ENCODE measurements at places on chromosomes 4 and X.
A peak's percentile ranks its signal among the peaks of the same experiment; 100 is the strongest.

DNA sequence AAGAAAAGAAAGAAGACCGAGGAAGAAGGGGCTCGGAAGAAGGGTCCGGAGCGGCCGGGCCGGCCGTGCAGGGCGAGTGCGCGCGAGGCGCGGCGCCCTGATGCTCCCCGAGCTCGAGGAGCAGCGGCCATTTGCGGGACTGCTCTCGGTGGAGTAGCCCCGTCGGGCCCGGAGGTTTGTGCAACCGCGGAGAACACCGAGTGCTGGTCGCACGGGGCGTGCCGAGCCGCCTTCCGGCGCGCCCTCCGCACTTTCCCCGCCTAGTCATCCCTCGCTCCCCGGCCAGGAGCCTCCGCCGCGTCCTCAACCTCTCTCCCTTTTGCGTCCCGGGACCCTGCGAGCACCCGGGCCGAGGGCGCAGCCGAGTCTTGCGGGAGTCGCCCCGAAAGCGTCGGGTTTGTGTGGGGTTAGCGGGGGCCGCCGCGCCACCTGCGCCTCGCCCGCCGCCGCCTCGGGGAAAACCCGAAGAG, 127.4 kb downstream of the LAS1L start:
- DNase-seq, result no peak

DNA sequence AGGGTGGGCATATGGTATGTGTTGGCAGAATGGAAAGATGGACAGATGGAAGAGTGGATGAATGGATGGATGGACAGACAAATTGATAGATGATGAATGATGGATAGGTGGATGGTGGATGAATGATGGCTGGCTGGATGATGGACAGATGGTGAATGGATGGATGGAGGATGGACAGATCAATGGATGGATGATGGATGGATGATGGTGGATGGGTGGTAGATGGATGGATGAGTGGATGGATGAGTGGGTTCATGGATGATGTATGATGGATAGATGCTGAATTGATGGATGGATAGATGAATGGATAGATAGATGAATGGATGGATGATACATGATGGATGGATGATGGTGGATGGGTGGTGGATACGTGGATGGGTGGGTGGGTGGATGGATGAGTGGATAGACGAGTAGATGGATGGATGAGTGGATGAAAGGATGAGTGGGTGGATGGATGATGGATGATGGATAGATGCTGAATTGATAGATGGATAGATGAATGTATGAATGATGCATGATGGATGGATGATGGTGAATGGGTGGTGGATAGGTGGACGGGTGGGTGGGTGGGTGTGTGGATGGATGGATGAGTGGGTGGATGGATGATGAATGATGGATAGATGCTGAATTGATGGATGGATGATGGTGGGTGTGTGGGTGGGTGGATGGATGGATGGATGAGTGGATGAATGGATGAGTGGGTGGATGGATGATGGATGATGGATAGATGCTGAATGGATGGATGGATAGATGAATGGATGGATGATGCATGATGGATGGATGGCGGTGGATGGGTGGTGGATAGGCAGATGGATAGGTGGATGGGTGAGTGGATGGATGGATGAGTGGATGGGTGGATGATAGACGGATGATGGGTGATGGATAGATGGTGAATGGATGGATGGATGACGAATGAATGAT, 249.6 kb downstream of the AFAP1 start:
- no peak for DNase-seq

DNA sequence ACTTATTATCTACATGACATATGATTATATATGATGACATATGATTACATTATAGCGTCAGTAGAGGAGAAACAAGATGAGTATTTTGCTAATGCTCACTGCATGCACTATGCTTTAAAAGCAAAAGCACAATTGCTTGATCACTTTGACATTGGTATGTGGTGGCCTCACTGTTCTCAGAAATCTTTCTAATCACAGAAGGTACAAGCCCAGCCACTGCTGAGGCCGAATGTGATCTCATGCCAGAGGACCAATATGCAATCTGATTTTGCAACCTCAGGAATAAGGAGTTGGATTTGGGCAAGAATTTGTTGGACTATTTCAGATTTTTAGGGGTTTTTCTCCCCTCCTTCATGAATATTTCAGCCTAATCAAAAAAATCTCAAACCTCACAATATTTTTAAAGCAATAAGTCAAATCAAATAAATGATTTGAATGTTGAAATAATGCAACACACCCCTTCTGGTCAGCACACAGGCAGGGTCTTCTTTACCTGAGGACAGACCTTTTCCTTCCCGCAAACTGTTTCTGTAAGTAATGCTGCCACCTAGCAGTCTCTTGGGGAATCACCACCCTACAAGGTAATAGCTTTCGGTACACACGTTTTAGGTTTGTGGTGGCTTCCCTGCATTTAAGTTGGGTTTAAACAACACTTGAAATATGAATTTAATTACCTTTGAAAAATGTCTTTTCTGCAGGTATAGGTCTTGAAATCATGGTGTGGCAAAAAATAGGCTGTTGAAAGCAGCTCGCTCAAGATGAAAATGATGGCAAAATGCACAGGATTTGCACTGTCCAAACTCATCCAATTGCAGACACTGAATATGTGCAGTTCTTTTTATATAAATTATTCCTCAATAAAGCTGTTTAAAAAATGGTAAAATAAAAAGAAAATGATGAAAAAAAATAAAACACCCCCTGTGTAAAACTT, 4.8 kb upstream of the CXCL13 start:
- peak; percentile 6 for DNase-seq

DNA sequence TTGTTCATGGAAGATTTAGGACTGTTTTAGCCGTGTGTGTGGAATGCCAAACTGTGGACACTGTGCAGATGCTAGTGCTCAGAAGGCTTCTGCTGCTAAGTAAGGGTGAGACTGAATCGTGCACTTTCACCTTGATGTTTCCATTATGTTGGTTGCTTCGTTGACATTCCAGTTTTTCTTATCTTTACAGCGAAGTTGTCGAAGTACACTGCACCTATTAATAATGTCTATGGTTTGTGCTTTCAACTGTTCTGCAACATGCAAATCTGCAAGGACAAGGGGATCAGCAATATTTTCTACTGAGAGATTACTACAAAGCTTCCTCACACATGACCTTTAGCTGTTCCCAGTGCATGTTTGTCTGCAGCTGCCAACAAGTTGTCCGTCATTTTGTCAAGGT, 67.7 kb downstream of the UGT2A3 start:
- DNase-seq, result no peak

- peak; percentile 62 for DNase-seq
Observed at GRCh38 chr4:52983563-52984303, 121.6 kb downstream of the RASL11B start.

DNA sequence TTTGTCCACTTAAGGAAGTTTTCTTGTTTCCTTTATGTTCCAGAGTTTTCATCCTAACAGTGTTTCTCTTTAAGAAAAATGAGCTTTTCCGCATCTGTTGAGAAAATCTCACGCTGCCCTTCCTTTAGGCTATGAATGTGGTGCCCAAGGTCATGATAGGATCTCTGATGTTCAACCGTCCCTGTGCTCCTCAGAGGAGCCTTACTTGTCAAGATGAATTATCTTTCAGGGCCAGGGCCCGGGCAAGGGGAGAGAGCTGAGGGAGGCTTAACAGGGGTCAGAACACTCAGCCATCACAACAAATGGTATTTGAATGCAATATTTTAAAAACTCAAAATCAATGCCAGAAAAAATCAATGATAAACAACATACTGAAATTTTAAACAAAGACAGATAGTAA, 6.2 kb upstream of the NELFA start:
- DNase-seq, result no peak

DNA sequence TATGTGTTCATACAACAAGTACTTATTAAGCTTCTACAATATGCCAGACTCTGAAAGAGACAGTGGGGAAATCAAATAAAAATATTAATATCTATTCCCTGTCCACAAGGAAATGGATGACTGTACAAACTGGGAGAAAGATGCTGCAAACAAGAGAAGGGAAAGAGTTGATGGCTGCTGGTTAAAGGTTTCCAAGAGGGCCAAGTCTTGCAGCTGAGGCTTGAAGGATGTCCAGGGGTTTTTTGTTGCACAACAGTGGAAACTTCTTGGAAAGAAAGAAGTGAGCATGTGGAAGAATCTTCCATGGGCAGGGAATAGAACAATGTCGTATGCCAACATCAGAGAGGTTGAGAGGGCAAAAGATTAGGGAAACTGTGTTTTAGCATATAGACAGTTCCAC, 95.8 kb downstream of the MID1 start:
- DNase-seq, result no peak

GRCh38 chr4:3823496-3824341, 57.5 kb downstream of the ADRA2C start:
- no peak for DNase-seq

- no peak for DNase-seq
Observed at GRCh38 chr4:85302756-85303155, 172.2 kb upstream of the ARHGAP24 start.

DNA sequence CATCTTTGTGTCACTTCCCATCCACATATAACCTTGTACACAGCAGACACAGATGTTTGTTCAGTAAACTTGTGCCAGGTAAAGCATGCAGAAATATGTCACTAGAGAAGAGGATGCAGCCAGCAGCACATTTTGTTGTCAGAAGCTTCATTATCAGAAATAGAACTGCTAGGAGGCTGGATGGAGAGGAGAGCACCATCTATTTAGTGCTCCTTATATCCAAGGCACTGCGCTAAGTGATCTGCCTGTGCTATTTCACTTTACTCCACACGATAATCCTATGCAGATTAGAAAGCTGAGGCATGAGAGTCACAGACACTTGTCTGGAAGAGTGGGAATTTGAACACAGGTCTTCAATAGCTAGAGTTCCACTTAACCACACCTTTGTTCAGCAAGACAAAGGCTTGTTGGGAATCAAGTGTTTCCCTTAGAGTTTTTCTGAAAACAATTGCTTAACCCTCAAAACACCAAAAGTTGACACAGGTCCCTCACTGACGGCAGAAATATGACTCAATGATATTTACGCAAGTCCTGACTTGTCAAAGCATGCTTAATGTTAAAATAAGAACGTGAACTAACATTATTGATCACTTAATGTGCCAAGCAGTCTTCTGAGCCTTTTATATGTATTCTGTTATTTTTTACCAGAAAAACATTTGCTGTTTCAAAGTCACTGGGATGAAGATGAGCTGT, 1.2 kb upstream of the QDPR start:
- DNase-seq, result no peak

- no peak for DNase-seq
Observed at GRCh38 chr4:166198041-166198440, 325.0 kb downstream of the TLL1 start.

- DNase-seq, result no peak
Observed at GRCh38 chr4:152651473-152652060, 28.2 kb downstream of the TMEM154 start.

- DNase-seq, result no peak
Observed at GRCh38 chr4:137559801-137560200, 27.5 kb upstream of the PCDH18 start.

DNA sequence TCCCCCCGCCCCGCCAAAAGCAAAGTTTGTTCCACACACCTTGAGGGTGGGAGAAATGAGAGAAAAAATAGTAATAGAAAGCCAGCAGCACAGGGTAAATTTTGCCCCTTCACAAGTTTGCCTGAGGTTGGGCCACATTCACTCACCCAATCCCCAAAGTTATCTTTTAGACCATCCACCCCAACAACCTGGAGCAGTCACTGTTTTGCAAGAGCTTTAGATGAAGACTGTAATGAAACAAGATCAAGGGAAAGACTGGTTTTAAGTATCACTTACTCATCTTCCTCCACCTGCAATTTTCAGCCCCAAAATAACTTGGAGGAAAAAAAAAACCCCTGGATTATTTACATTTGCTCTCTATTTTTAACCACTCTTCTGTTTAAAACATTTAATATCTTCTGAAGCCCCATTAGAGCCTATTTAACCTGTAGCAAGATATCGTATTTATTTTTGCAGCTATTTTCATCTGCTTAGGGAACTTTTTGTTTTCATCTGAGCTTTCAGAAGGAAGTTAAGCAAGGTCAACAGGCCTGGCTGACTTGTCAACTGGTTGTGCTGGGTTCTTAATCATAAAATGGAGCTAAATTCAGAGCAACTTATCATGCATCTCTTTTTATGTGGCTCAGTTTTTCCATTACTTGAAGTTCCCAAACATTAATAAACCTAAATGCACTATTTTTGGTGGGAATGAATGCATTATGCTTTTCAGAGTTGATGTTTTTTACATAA, 24.6 kb upstream of the TBL1X start:
- no peak for DNase-seq

- DNase-seq, result peak; percentile 87
Observed at GRCh38 chr4:687048-687970, 1.6 kb downstream of the SLC49A3 start.

GRCh38 chr4:7003879-7004240, 39.3 kb upstream of the TADA2B start:
- DNase-seq, result no peak

- DNase-seq, result no peak
Observed at GRCh38 chr4:41428601-41429279, 109.2 kb upstream of the LIMCH1 start.

DNA sequence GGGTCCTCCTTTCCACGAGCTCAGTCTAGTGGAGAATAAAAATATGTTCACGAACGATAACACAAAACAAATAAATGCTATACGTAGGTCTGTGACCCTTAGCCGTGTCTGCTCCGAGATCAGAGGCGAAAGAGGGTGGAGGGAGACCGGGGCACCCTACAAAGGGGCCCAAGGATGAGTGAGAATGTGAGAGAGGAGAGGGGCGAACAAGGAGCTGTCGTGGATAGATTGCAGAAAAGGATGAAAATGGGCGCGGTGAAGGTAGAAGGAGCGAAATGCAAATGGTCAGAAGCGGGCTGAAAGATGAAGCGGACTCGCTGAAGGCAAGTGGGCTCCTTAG, 6.2 kb upstream of the ZBTB33 start:
- no peak for DNase-seq

GRCh38 chrX:40171513-40172400, 74.0 kb upstream of the BCOR start:
- peak; percentile 26 for DNase-seq

DNA sequence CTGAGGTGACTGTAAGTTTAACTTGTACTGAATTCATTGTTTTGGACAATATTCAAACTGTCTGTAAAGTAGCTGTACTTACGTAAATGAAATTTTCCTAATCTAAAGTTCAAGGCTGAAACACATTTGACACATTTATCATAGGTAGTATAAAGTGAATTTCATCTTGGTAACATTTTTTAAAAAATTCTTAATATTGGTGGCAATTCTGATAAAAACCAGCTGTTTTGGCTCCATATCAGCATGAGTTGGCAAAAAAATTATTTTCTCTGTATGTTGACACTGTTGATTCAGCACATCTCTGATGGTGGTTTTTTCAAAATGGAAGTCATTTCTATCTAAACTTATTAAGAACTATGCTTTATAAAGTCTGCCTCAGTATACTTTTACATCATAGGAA, 30.9 kb downstream of the CXorf58 start:
- DNase-seq, result no peak

All from HFFc6 (cell line).